Stimulated activated CD4-positive, alpha-beta T cell treated with anti-CD3 and anti-CD28 coated beads, Interleukin-2, amount 100 ng/mL, for 4 hours (primary cell): ENCODE measurements at places on chromosomes 7 and 10.

DNA sequence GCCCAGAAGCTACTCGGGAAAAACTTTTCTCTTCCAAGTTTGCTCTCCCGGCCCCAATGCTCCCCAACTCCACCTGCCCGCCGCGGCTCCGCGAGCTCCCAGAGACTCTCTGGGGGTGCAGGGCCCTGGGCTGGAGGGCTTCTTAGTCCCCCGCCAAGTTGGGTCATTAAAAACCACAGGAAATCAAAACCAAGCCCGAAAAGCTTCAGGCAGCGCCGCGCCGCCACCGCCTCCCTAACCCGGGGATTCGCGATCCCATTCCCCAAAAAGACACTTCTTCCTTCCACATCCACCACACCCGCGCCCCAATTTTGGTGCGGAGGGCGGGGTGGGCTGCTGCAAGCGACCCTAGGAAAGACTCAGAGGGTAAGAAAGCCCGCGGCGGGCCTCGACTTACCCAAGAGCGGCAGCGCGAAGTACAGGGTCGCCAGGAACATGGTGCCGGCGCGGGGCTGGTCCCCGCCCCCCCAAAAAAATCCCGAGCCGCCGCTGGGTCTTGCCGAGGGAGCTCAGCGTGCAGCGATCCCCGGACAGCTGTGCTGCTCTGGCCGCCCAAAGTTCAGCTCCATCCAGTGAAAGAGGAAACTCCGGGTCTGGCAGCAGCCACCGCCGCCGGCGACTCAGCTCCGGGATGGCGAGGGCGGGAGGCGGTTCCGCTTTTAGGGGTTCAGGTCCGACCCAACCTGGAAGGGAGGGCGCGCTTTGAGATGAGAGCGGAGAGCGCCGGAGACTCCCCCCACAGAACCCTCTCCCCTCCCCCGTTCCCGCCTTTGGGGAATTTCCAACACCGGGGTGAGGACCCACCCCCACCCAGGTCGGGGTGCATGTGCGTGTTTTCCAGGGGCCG lies 1.2 kb downstream of the GFRA1 start:
- no peak for DNase-seq

DNA sequence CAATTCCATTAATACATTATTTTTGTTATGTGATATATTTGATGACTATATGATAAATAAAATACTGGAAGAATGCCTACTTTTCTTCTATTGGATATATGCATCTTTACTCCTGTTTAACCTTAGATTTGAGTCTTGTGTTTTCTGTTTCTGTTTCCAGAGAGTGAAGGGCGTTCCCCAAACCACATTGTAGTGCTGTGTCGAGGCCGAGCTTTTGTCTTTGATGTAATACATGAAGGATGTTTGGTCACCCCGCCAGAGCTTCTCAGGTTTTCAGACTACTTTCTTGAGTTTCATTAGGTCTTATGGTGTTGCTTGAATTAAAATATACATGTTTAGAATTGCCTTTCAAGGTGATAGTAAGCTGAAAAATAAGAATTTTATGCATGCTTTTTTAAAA lies 23.8 kb downstream of the CROT start:
- no peak for DNase-seq

DNA sequence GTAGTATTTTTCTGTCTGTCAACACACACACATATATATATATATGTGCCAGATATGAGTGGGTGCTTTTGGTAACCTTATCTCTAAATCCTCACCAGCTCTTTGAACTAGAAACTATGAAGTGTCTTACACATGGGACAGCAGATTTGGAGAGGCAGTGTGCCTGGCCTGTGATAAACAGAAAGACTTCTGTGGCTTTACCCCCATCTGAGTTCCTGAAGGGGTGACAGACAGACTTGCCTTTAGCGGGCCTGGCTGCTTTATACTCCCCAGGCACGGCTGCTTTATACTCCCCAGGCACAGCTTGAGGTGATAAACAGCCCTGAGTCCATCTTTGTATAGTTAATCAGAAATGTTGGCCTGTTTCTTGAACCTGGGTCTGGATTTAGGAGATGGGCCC lies 5.6 kb downstream of the BAG3 start:
- no peak for DNase-seq

DNA sequence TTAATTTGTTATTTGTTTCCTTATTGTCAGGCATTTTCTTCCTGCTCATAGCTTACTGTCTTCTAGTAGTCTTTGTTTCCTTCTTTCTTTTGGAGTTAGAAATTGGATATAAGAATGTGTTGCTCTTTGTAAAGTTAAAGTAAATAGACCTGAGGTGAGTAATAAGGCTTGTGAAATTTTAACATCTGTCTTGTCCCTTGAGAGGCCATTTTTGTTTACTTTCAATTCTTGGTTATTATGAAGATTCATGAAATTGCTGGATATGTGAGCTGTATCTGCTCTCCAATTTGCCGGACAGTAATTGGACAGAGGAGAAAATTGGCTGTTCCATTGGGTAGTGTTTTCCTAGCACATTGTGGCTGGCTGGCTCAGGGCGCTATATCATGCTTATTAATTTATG lies 260.7 kb downstream of the EXOC4 start:
- no peak for DNase-seq

DNA sequence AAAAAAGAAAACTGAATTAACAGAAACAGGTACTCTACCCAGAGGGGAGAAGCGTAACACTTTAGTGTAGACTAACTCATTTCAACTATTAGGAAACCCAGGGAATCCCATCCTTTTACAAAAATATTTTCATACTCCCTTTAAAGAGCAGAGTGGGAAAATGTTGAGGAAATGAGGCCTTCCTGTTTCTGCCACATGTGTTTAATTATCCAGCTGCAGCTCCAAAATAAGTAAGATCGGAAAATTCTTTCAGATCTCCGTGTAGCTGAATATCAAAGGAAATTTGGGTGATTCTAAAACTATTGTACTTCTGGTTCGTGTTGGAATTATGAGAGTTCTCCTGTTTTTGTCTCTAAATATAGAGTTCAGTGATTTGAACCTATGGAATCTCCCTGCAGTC lies 58.0 kb upstream of the CAV2 start:
- DNase-seq = no peak

DNA sequence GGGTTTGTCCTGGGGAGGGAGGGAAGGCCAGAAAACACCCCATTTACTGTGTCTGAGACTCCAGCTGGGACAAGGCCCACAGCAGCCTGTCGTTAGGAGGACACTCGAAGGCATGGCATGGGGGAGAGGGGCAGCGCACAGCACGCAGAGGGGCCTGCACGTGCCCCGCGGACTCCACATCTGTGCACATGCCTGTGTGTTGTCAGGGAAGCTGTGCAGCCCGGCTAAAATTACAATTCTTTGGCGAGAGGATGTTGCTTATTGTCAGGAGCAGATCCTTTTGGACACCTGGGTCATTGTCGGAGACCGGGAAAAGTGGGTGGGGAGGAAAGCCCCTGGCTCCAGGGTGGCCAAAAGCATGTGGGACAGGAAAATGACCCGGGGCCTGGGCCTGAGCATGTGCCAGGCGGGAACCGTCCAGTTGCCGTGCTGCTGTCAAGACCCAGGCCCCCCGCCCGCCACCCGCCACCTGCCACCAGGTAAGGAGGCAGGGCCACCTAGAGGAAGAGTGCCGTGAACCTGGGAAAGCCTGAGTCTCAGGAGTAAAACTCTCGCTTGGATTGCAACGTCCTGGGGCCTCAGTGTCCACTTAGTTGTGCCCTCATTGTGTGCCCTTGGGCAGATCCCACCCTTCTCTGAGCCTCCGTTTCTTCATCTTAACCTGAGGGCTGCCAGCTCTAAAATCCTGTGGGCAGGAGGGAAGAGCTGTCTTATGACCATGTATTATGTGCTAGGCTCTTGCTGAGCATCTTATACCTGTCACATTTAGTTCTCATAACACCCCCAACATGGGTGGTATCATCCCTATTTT lies 7.2 kb downstream of the VSIR start:
- DNase-seq = no peak

DNA sequence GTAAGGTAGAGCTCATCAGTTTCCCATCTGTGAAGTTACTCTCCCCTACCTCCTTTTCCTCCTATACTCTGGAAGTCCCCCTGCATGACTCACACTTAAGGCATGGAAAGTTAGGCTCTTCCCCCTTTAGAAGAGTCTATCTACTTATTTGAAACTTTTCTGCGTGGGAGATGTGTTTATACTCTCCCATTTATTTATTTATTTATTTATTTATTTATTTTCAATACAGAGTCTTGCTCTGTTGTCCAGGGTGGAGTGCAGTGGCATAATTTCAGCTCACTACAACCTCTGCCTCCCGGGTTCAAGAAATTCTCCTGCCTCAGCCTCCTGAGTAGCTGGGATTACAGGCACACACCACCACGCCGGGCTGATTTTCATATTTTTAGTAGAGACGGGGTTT lies 107.5 kb upstream of the JCAD start:
- no peak for DNase-seq

DNA sequence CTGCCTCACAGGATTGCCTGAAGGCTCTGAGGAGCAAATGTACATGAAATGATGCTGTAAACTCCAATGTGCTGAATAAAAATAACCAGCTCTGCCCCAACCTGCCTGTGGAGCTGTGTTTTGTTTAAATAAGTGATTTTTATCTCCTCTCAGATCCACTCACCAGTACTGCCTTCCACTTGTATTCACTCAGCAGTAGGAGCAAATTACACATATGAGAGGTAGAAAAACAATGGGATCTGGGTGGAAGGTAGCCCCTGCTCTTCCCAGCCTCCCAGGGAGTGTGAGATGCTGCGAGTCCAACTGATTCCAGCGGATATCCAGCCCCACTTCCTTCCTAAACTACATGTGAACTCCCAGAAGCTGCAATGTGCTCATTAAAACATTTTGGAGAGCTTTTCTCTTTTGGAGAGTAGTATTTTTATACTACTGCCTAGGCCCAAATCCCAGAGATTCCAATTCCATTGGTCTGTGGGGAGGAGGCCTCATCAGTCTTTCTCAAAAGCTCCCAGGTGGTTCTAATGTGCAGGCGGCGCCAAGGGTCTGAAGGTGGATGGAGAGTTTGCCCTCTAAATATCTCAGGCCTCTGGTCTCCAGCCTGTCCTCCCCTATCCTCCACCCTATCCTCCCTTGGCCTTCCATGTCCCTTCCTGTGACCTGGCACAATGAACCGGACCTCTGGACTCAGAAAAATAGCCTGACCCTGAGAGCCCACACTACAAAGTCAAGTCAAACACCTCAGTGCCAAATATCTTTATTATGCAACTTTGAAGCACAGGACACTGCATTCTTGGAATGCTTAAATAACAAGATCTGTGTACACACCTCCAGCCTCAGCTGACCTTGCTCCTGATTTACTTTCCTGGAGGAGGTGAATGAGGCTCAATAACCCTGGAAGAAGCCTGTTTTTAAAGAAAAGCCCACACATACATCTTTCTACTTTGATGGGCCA lies 46.2 kb downstream of the CPVL start:
- DNase-seq = no peak

DNA sequence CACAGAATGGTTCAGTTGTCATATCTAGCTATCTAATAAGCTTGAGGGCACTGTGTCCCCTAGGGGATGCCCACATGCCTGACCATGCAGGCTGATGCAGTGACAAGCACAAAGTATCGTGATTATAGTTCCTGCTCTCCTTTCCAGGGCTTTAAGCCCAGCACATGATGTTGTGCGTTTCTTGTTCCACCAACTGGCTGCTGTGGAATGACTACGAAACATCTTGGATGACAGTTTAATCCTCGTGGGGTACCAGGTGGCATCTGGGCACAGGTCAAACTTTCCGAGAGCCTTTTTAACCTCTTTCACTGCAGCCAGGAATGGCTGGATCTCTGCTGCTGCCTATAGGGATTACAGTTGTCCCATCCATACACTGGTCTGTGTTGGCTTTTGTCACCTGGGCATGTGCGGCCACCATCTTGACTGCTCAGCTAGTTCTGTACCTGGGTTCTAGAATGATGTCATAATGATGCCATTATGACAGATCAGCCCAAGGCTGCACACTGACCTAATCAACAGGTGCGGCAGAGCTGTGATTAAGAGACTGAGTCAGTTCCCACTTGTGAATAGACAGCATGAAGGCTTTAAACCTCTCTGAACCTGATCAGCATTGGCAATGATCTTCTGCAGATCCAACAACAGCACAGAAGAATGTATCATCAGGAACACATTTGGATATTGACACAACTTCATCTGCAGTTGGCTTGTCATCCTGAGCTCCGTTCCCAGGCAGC lies 144.1 kb downstream of the DLG5 start:
- no peak for DNase-seq

DNA sequence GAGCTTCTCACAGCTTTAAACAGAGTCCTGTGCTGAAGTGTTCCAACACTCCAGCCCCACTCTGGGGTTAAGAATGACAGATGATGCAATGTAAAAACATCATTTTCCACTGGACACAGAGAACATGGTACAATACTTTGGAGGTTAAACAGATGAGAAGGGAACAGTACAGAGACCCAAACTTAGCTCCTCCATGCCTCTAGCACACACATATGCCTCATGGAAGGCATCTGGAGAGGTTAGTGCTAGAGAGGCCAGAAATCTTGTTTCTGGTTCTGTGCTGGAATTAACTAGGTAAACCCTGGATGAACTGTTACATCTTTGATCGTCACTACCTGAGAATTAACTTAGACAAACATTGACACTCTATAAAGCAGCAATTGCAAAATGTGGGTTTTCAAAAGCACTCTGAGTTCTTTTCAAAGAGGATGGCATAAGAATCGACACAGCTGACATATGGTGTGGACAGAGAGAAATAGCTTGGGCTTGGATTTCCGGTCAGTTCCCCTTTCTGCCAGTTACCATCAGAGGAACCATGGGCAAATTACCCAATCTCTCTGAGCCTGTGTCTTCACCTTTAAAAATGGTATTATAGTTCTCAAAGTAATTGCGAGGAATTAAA lies 81.9 kb downstream of the KCNMA1 start:
- no peak for DNase-seq

DNA sequence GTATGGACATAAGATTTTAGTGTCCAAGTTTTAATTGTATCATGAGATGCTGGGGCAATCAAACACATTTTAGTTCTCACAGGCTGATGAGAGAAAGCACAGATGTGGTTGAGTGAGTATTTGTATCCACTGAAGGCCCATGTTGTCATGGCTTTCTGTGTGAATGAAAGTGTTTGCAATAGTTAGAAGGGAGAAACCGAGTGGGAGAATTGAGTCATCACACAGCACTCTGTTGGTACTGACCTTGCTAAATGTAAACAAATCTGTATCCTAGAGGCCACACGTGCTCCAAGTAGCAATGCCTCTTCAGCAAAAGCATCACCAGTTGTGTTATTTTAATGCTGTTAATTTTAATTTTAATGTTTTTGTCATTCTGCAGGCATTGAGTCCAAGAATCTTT lies 121.2 kb downstream of the EMX2 start:
- no peak for DNase-seq

- no peak for DNase-seq
These were observed 350.7 kb downstream of the ELMO1 start for GRCh38 chr7:37097983-37098382.

DNA sequence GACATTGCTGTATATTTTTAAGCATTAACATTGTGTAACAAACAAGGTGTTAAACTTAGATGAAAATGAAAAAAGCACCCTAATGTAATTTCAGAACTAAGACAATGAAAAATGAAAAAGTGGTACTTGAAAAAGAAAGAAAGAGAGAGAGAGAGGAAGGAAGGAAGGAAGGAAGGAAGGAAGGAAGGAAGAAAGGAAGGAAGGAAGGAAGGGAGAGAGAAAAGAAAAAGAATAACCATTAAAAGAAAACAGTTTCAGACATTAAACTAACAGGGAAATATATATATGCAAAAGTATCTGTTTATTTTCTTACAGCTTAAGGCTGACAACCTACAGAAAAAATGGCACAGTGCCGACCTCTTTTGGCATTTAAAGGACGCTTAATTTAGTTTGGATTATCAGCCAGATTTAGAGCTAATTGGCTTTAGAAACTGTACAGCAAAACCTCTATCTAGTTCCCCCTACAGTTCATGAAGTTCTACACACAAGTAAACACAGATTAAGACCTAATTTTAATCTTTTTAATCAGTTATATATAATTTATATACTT lies 13.8 kb downstream of the MTERF1 start:
- DNase-seq = no peak
